ENCODE measurements at places on chromosomes 3 and 15.

- H3K4me3 ChIP-seq, result no peak overlapping the region
- H3K27ac ChIP-seq, result no peak overlapping the region
- no peaks in the 10 kb centered on the region for H3K27me3 ChIP-seq
- DNase-seq, result no peak
- H3K36me3 ChIP-seq, result no peaks in the 10 kb centered on the region
- no peaks in the 10 kb centered on the region for H3K4me1 ChIP-seq
These were observed 11.4 kb upstream of the WNT5A start for GRCh38 chr3:55498520-55498919.

- peak; percentile 34 for DNase-seq
- no peak overlapping the region for H3K4me3 ChIP-seq
- no peaks in the 10 kb centered on the region for H3K36me3 ChIP-seq
- H3K4me1 ChIP-seq, result peaks cover 100% of the 10 kb centered on the region
- no peaks in the 10 kb centered on the region for H3K27me3 ChIP-seq
These were observed 36.7 kb downstream of the SMAD3 start for GRCh38 chr15:67101911-67102598.

GRCh38 chr3:123148772-123149171 is 53.0 kb upstream of the SEC22A start:
- H3K27me3 ChIP-seq, result no peaks in the 10 kb centered on the region
- H3K4me1 ChIP-seq, result no peaks in the 10 kb centered on the region
- H3K27ac ChIP-seq, result no peak overlapping the region
- no peak overlapping the region for H3K4me3 ChIP-seq
- peaks cover 57% of the 10 kb centered on the region for H3K36me3 ChIP-seq

DNA sequence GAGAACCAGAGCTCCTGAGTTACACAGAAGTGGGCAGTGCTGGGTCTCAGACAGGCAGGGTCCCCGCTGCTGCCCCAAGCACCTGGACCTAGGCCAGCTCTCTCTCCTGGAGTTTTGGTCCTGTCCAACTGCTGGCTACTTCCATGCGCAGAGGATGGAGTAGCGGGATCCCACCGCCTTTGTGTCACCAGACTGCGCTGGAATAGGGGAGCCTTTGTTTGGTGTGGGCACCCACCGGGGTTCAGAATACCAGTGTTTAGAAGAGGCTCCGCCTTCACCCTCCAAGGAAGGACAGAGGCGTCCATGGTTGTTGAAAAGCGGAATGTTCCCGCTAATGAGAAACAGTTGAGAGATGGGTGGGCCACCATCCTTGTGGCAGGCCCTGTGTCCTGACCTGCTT is 154.4 kb downstream of the DNAJB8 start:
- no peak overlapping the region for H3K27ac ChIP-seq
- no peaks in the 10 kb centered on the region for H3K27me3 ChIP-seq
- peaks cover 17% of the 10 kb centered on the region for H3K4me1 ChIP-seq
- no peak for DNase-seq

GRCh38 chr15:85583442-85583841 is 203.0 kb downstream of the AKAP13 start:
- peaks cover 65% of the 10 kb centered on the region for H3K36me3 ChIP-seq
- H3K27ac ChIP-seq, result peak overlapping the region; percentile 89
- H3K27me3 ChIP-seq, result no peaks in the 10 kb centered on the region
- H3K4me1 ChIP-seq, result peaks cover 38% of the 10 kb centered on the region
- DNase-seq, result no peak
- peak overlapping the region; percentile 42 for H3K4me3 ChIP-seq

DNA sequence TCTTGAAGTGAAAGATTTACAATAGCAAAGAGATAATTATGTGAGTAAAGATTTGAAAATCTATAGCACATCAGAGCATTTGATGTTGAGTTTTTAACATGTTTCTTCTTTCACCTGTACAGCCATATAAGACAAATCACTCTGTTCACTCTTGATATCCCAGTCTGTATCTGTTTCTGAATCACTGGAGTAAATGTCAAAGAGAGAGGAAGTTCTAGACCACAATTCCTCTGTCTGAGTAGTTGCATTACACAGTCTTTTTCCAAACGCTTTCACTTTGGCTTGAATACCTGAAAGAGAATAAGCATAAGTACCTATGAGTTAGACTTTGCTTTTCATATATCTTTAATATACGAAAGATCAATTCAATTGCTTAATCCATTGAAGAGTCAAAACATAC is 9.9 kb downstream of the THAP10 start:
- H3K4me1 ChIP-seq, result no peaks in the 10 kb centered on the region
- no peak overlapping the region for H3K27ac ChIP-seq
- no peak overlapping the region for H3K4me3 ChIP-seq
- H3K27me3 ChIP-seq, result no peaks in the 10 kb centered on the region
- DNase-seq, result no peak

DNA sequence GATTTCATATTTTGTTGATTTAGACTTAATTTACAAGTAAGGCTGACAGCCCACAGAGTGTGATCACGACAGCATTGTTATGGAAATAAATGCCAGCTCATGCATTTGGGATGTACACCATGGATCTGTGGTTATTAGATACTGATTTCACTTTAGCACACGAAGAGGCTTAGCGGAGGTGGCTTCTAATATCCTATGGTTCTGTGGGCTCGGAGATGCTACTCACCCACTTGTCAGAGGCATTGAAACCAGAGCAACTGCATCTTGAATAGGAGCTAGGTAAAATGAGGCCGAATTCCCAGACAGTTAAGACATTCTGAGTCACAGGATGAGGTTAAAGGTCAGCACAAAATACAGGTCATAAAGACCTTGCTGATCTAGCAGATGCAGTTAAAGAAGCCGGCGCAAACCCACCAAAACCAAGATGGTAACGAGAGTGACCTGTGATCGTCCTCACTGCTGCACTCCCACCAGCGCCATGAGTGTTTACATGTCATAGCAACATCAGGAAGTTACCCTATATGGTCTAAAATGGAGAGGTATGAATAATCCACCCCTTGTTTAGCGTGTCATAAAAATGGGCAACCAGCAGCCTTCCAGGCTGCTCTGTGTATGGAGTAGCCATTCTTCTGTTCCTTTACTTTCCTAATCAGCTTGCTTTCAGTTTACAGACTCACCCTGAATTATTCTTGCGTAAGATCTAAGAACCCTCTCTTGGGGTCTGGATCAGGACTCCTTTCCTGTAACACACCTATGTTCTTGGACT is 117.5 kb downstream of the PGPEP1L start:
- no peaks in the 10 kb centered on the region for H3K36me3 ChIP-seq
- H3K27ac ChIP-seq, result no peak overlapping the region
- H3K27me3 ChIP-seq, result no peaks in the 10 kb centered on the region
- H3K4me1 ChIP-seq, result peaks cover 4% of the 10 kb centered on the region
- no peak overlapping the region for H3K4me3 ChIP-seq

DNA sequence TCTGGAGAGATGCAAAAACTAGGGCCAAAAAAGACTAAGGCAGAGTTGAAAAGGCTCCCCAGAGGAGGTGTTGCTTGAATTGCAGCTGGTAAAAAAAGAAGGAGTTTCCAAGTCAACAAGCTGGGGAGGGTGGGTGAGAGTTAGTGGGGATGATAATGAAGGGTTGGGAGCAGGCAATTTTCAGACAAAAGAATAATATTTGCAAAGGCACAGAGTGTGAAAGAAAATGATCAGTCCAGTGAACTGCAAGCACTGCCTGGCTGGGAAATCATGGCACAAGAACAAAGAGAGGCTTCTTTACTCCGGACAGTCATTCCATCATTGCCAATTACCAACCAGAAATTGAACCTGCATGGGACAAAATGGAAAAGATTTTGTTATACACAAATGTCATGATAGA is 42.2 kb downstream of the C3orf85 start:
- H3K4me3 ChIP-seq, result no peak overlapping the region
- H3K27me3 ChIP-seq, result no peaks in the 10 kb centered on the region
- H3K36me3 ChIP-seq, result no peaks in the 10 kb centered on the region
- H3K4me1 ChIP-seq, result no peaks in the 10 kb centered on the region

- peaks cover 45% of the 10 kb centered on the region for H3K4me1 ChIP-seq
- no peak overlapping the region for H3K27ac ChIP-seq
- no peaks in the 10 kb centered on the region for H3K36me3 ChIP-seq
- H3K4me3 ChIP-seq, result no peak overlapping the region
These were observed 30.4 kb upstream of the LIMD1 start for GRCh38 chr3:45564172-45564571.

GRCh38 chr3:24968036-24968435 is 460.0 kb upstream of the RARB start:
- H3K4me3 ChIP-seq, result no peak overlapping the region
- H3K27me3 ChIP-seq, result no peaks in the 10 kb centered on the region
- no peaks in the 10 kb centered on the region for H3K36me3 ChIP-seq
- H3K4me1 ChIP-seq, result no peaks in the 10 kb centered on the region
- DNase-seq, result no peak

DNA sequence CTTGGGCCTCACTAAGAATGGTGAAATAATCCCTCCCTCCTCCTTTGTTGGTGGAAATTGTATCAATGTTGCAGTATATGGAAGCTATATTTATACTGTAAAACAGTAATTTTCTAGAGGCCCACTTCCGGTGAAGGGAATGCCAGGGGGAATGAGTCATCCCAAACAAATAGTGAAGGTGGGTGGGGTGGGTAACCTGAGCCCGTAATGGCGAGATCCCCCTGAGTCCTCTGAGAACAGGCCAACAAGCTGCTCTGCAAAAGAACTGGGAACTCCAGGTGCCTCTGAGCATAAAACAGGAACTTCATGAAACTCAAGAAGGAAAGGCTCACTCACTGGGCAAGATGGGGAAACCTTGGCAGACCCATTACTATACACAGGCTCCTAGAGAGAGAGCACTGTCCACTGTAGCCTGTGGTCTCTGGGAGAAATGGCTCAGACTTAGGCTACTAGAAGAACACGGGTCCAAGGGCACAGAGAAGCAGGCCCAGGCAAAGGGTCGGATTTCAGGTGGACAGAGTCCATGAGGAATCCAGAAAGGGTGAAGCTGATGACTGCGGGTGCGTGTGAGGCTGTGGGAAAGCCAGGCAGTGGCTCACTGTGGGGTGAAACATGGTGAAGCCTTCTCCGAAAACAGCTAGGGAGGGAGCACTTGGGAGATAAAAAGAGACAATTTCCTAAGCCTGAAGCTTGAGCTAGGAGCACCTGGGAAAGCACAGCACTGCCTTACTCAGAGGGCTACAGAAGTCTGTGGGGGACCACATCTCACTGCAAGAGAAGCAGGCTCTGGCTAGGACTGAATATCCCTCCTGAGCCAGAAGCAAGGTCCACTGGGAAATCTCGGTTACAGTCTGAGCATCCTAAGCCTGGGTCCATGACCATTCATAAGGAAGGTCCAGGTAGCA is 19.8 kb downstream of the LARP6 start:
- peaks cover 2% of the 10 kb centered on the region for H3K27me3 ChIP-seq
- DNase-seq, result no peak
- H3K4me1 ChIP-seq, result no peaks in the 10 kb centered on the region

DNA sequence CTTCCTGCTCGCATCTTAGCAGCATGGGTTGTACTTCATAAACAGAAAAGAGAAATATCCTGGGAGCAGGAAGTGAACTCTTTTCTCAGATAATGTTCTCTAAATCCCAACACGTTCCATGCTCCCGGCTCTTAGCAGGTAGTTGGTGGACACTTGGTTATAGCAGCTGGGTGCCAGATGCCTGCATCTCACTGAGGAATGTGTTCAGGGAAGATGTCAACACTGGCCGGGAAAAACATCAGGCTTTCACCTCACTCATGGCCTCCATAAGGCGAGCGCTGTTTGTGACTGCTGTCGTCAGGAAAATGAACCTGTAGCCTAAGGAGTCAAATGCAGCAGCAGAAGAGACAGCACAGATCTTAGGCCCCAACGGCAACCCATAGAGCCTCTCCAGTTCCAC is 4.4 kb upstream of the PRC1 start:
- DNase-seq, result no peak
- H3K36me3 ChIP-seq, result peaks cover 64% of the 10 kb centered on the region
- H3K27ac ChIP-seq, result no peak overlapping the region
- no peak overlapping the region for H3K4me3 ChIP-seq

- H3K4me1 ChIP-seq, result no peaks in the 10 kb centered on the region
- no peak overlapping the region for H3K27ac ChIP-seq
- DNase-seq, result no peak
- no peak overlapping the region for H3K4me3 ChIP-seq
- peaks cover 17% of the 10 kb centered on the region for H3K36me3 ChIP-seq
These were observed 64.3 kb downstream of the RYK start for GRCh38 chr3:134186391-134186790.

DNA sequence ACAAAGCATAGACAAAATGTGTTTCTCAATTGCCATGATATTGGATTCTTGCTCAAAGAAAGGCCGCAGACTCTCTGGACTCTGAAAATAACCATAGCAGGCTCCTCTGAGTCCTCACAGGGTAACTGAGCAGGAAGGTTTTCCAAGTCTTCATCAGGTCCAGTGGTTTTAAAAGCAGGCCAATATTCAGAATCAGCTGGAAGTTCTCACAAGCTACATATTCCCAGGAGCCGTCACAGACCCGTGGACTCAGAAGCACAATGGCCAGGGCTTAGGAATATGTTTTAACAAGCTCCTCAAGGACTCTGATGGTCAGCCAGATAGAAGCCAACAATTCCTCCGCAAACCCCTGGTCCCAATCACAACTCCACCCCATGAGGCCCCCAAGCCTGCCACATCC is 256.1 kb upstream of the ADAMTS9 start:
- peak overlapping the region; percentile 77 for H3K27ac ChIP-seq
- DNase-seq, result no peak
- no peaks in the 10 kb centered on the region for H3K36me3 ChIP-seq
- no peaks in the 10 kb centered on the region for H3K27me3 ChIP-seq
- H3K4me1 ChIP-seq, result peaks cover 8% of the 10 kb centered on the region

DNA sequence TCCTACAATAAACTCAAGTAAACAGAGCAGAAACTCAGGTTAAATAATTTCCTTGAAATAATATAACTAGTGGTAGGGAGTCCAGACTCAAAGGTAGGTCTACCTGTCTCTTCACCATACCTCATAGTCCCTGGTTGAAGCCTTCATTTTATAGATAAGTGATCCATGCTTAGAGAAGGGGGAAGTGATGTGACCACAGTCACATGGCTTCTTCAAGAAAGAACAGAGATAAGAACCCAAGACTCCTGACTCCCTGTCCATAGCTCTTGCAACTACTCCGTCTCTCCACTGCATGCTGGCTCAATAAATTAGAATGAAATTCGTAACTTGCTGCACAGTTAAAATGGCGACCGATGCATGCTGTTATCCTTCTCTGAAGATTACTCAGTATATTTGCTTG is 11.0 kb upstream of the C15orf61 start:
- peaks cover 20% of the 10 kb centered on the region for H3K36me3 ChIP-seq
- no peak for DNase-seq
- no peak overlapping the region for H3K27ac ChIP-seq
- H3K4me3 ChIP-seq, result no peak overlapping the region
- H3K27me3 ChIP-seq, result no peaks in the 10 kb centered on the region

- no peaks in the 10 kb centered on the region for H3K4me1 ChIP-seq
- no peaks in the 10 kb centered on the region for H3K27me3 ChIP-seq
- no peak overlapping the region for H3K27ac ChIP-seq
- H3K4me3 ChIP-seq, result no peak overlapping the region
- H3K36me3 ChIP-seq, result no peaks in the 10 kb centered on the region
These were observed 69.4 kb downstream of the OSBPL10 start for GRCh38 chr3:31911643-31912042.

GRCh38 chr15:40847223-40847961 is 3.5 kb downstream of the SPINT1 start:
- H3K27me3 ChIP-seq, result no peaks in the 10 kb centered on the region
- DNase-seq, result peak; percentile 83
- peaks cover 47% of the 10 kb centered on the region for H3K4me1 ChIP-seq
- H3K27ac ChIP-seq, result peak overlapping the region; percentile 43
- no peaks in the 10 kb centered on the region for H3K36me3 ChIP-seq

- H3K27ac ChIP-seq, result no peak overlapping the region
- no peak overlapping the region for H3K4me3 ChIP-seq
- H3K36me3 ChIP-seq, result no peaks in the 10 kb centered on the region
- no peak for DNase-seq
These were observed 69.1 kb downstream of the SEC22A start for GRCh38 chr3:123270818-123271217.

GRCh38 chr3:71708476-71709105 is 16.6 kb downstream of the EIF4E3 start:
- peak overlapping the region; percentile 17 for H3K27ac ChIP-seq
- peaks cover 58% of the 10 kb centered on the region for H3K4me1 ChIP-seq
- DNase-seq, result no peak
- H3K36me3 ChIP-seq, result peaks cover 59% of the 10 kb centered on the region
- no peaks in the 10 kb centered on the region for H3K27me3 ChIP-seq

All from spleen (tissue), 13 donors.